Hepatocyte (in vitro differentiated cells): ENCODE measurements at places on chromosomes 11 and 22. TPM values are rescaled to one million over a fixed set of nuclear protein-coding genes. Genes with fewer than 3 reads are reported as not detected.

- no peak for DNase-seq
These were observed 52.8 kb downstream of the KCNJ4 start for GRCh38 chr22:38402204-38402603.

DNA sequence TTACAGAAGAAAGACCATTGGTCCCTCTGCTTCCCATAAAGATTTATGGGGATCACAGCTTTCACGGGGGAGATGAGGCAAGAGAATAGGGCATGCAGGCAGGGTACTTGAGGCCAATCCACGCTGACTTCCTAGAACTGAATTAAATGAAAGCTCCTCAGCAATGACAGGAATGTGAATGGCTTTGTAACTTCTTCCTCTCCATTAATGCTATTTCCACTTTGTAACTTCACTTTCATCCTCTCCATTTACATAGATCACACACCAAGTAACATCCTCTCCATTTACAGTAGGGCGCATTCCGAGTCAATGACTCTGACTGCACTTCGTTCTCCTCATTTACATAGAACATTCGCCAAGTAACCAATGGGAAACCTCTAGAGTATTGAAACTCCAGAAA, 89.8 kb downstream of the PIWIL4 start:
- DNase-seq: no peak

- no peak for DNase-seq
These were observed 59.1 kb downstream of the KIF18A start for GRCh38 chr11:28048812-28049211.

- no peak for DNase-seq
These were observed 442.2 kb upstream of the DDI1 start for GRCh38 chr11:103594283-103594682.

DNA sequence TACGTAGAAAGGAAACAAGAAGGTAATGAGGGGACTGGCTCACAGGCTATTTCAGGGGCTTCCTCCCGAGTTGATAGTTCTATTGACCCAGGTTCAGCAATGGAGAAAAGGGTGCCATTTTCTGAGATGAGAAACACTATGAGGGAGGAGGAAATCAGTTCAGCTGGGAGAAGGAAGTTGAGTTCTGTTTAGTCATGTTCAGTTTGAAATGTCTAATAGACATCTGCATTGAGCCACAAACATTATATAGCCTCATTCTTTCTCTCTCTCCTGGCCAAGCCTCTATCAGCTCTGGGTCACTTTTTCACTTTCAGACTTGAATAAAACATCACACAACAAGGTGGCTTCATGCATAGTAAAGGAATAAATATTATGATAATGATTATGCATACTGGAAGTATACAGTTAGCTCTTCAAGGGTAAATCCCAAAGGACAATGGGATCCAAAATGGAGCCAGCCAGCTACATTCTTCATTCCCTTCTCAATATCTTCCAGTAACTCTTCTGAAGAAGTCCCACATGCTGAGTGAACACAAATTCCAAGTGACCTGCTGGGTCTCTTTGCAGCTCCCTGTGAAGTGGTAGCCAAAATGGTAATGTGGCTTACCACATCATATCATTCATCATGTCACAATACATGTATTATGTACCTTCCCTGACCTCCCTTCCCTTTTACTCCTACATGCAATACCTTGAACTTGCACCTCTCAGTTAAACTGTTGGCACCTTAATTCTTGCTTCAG, 80.9 kb upstream of the CD44 start:
- no peak for DNase-seq

- DNase-seq: no peak
These were observed 1488.6 kb downstream of the TBC1D22A start for GRCh38 chr22:48250937-48251530.

The TMPRSS4 gene
- 12.1 and 16.2 TPM in 2 replicates for polyA plus RNA-seq

The OR2AG2 gene
- not detected in 2 replicates for polyA plus RNA-seq

The ZDHHC13 gene
- polyA plus RNA-seq: 14.6 and 19.4 TPM in 2 replicates

The HBE1 gene
- polyA plus RNA-seq: 0.25 and 1.5 TPM in 2 replicates
